GM04504 (cell line): ENCODE measurements at places on chromosomes 4 and X.

GRCh38 chr4:52935317-52935716 is 73.2 kb downstream of the RASL11B start:
- DNase-seq = no peak

DNA sequence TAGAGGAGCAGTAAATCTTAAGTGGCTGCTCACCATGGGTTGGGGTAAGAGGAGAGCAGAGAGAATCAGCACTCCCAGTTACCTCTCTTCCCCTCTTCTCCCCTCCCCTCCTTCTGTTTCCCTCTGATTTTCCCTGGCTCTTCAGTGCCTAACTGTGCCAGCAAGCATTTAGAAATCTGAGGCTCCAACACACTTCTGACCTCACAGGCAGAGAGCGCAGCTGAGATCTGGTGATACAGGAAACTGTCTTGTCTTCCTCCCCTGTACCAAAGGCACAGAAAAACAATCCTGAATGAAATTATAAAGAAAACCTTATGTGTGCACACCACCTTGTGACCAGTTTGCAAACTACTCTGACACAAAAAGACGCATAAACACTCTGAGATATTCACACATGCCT is 82.4 kb upstream of the SMIM10 start:
- DNase-seq = no peak

- DNase-seq = peak; percentile 25
Observed at GRCh38 chr4:41364876-41365275, 108.1 kb downstream of the UCHL1 start.

GRCh38 chrX:154380787-154381186 is 1.7 kb downstream of the EMD start:
- no peak for DNase-seq

DNA sequence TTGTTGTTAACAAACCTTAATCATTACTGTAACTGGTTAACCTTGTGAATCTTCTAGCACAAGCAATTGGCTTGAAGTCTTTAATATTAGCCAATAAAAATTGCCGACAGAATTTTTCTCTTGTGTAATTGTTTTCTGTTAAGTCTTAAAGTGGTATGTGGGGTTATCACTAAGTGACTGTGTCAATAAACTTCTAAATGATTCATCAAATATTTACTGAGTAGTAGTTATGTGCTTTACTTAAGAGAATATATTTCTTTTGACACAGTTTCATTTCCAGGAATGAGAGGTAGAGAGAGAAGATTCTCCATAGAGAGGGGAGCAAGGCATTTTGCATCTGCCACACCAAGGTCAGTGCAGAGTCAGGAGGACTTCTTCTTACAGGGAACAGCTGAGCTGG is 2361.6 kb upstream of the AGA start:
- no peak for DNase-seq

GRCh38 chr4:121829511-121829910 is 5.8 kb upstream of the CCNA2 start:
- DNase-seq = no peak

- DNase-seq = peak; percentile 35
Observed at GRCh38 chrX:46408553-46409407, 136.4 kb downstream of the ZNF674 start.

GRCh38 chrX:13747836-13748235 is 13.3 kb downstream of the OFD1 start:
- peak; percentile 43 for DNase-seq

GRCh38 chr4:82044141-82044993 is 329.4 kb downstream of the HNRNPD start:
- no peak for DNase-seq

- DNase-seq = no peak
Observed at GRCh38 chr4:1418494-1419285, 12.4 kb upstream of the NKX1-1 start.

GRCh38 chr4:75902352-75902751 is at the start of gene PPEF2:
PPEF2 (minus strand) TSS chr4:75902452; CDS start chr4:75896325, 6,127 bp downstream.
- DNase-seq = no peak

GRCh38 chr4:52990706-52991105 is 128.6 kb downstream of the RASL11B start:
- no peak for DNase-seq

- DNase-seq = no peak
Observed at GRCh38 chr4:110294165-110294564, 95.8 kb upstream of the ELOVL6 start.

DNA sequence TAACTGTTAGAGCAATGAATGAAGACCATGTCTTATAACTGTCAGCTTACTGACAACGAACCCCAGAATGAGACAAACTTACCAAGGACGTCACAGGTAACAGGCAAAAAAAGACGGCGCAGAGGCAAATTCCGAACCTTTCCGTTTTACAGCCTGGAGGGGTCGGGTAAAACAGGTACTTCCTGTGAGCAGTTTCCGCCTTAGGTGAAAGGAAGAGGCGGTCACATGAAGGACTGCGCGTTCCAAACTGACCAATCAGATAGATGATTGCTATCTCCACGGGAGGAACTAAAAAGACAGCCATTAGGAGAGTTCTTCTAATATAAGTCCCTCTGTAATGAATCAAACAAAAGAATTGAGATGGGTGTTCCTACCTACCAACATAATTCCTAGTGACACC is at the start of gene COX7B2:
Gene COX7B2, minus strand, starts transcription at position 168 of the 400 bp plus-strand sequence. CDS start 174,053 bp downstream, outside the sequence.
- DNase-seq = no peak

DNA sequence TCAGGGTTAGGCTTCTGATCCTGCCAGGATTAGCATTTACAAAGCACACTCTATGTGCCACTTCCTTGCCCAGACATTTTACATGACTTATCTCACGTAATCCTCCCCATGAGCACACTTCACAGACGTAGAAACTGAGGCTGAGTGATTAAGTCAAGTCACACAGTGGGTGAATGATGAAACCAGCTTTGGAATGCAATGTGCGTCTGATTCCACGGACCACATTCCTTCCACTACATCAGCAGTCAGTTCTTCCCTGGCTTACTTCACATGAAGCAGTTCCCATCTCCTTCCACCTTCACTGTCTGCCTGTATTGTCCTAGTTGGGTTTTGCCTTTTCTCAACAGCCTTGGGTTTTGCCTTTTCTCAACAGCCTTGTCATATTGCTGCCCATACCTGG is 134.3 kb upstream of the PPARGC1A start:
- no peak for DNase-seq

- DNase-seq = no peak
Observed at GRCh38 chr4:24473309-24473721, 111.0 kb downstream of the DHX15 start.

- DNase-seq = no peak
Observed at GRCh38 chr4:169122422-169122821, 112.4 kb upstream of the CBR4 start.
